Natural killer cell (primary cell): ENCODE measurements at places on chromosomes 12 and 14.
A peak's percentile ranks its signal among the peaks of the same experiment; 100 is the strongest.

- H3K4me1 ChIP-seq: peaks cover 6% of the 10 kb centered on the region
- no peak for DNase-seq
- H3K36me3 ChIP-seq: no peaks in the 10 kb centered on the region
These were observed 4.2 kb upstream of the TRHDE start for GRCh38 chr12:72267974-72268373.

GRCh38 chr12:48890657-48891418 lies 25.2 kb upstream of the RND1 start:
- no peak overlapping the region for H3K27ac ChIP-seq
- peak; percentile 70 for DNase-seq
- H3K27me3 ChIP-seq: peaks cover 11% of the 10 kb centered on the region
- H3K4me1 ChIP-seq: peaks cover 9% of the 10 kb centered on the region
- H3K4me3 ChIP-seq: no peak overlapping the region

DNA sequence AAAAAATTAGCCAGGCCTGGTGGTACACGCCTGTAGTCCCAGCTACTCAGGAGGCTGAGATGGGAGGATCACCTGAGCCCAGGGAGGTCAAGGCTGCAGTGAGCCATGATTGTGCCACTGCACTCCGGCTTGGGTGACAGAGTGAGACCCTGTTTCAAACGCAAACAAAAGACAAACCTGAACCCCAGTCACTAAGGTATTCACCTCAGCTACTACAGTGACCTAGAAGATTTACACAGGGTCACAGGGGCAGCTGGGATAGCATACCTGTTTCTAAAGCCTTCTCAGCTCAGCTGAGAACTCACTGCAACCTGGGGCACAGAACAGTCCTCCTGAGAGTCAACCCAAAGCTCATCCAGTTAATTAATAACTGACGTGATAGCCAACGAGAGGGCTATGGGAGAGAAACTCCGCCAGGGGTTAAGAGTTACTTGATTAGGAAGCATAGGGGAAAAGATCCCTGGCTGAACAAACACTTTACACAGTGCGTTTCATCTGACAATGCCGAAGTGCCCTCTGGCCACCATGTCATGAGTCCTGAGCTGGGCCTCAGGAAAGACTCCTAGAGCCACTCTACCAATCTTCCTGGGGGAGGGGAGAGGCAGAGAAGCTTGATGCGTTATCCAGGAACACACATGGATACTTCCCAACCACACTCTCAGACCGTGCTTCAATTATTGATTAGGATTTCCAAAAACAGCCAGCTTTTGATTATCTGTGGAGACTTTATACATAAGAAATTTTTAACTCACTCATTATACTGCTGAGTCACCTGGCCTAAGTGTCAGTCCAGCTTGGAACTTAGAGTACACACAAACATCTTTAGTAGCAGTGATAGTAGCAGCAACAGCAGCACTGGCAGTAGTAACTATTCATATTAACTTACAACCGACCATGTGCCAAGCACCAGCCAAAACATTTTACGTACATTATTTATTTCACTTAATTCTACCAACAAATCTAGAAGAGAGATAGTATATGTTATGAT lies 48.2 kb downstream of the FOXN3 start:
- DNase-seq: no peak
- H3K36me3 ChIP-seq: no peaks in the 10 kb centered on the region
- H3K4me3 ChIP-seq: no peak overlapping the region
- no peaks in the 10 kb centered on the region for H3K27me3 ChIP-seq
- peaks cover 50% of the 10 kb centered on the region for H3K4me1 ChIP-seq
- no peak overlapping the region for H3K27ac ChIP-seq

DNA sequence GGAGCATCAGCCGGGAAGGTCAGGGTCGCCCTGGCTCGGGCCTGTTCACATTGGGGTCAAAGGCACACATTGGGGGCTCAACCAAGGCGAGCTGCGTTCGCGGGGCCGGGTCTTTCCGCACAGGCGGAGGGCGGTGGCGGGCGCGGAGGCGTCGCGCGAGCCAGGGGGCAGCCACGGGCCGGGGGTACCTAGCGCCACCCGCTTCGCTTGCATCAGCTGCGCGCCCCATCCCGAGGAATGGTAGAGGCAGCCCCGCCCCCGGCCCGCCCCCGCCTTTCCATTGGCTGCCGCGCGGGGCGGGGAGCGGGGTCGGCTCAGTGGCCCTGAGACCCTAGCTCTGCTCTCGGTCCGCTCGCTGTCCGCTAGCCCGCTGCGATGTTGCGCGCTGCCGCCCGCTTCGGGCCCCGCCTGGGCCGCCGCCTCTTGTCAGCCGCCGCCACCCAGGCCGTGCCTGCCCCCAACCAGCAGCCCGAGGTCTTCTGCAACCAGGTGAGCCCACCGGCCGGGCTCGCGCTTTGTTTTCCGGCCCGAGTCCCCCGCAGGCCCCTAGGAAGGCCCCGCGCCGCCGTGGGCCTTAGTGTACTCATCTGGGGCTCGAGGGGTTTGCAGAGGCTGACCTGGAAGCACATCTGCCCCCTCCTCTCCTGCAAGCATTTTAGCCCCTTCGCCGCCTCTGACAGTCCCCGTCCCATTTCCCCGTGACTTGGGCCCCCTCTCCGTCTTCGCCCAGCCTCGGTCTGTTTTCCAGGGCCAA lies at the start of gene ALDH2:
ALDH2 (plus strand) TSS at position 326 of the 754 bp plus-strand sequence; CDS start at position 376, 50 bp downstream.
- H3K36me3 ChIP-seq: no peaks in the 10 kb centered on the region
- DNase-seq: peak; percentile 36
- H3K4me3 ChIP-seq: peak within 1 kb of the TSS; percentile 32
- no peak within 1 kb of the TSS for H3K27ac ChIP-seq
- H3K27me3 ChIP-seq: peaks cover 3% of the 10 kb centered on the region

GRCh38 chr12:42763682-42764081 lies 174.1 kb upstream of the PRICKLE1 start:
- H3K27me3 ChIP-seq: no peaks in the 10 kb centered on the region
- DNase-seq: no peak
- H3K4me1 ChIP-seq: no peaks in the 10 kb centered on the region
- H3K4me3 ChIP-seq: no peak overlapping the region
- no peaks in the 10 kb centered on the region for H3K36me3 ChIP-seq

DNA sequence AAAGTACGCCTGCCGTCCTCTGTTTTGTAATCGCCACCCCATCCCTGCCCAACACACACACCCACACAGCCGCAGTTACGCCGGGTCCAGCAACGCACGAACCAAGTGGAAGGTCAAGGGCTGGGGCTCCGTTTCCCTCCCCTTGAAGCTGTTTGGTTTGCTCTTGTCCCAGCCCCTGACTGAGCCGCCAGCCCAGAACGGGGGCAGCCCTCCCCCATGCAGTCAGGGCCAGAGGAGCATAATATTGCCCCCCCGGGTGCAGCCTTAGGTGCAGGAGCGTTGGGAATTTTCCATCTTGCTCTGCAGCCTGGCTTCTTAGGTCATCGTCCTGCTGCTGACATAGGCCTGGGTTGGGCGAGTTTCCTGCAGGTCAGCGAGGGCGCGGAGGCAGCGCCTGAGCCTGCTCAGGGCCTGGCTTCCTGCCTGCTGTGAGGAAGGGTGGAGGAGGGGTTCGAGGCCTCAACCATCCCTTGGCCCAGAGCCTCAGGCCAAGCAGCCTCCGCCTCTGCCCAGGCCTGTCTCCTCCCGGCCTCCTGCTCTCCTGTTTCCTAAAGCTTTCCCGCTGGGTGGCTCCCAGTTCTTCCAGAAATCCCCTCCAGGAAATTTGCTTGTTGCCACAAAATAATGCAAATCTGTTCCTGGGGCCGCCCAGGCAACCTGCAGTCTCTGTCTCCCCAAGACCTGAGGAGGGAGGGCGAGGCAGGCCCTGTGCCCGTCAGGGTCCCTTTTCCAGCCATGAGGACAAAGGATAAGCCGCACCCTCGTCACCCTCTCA lies 44.5 kb downstream of the PSMA6 start:
- no peaks in the 10 kb centered on the region for H3K36me3 ChIP-seq
- H3K27me3 ChIP-seq: no peaks in the 10 kb centered on the region
- H3K4me3 ChIP-seq: no peak overlapping the region
- H3K27ac ChIP-seq: no peak overlapping the region
- H3K4me1 ChIP-seq: peaks cover 73% of the 10 kb centered on the region

GRCh38 chr12:105444653-105445102 lies 114.2 kb downstream of the C12orf75 start:
- no peaks in the 10 kb centered on the region for H3K36me3 ChIP-seq
- DNase-seq: no peak
- H3K4me3 ChIP-seq: no peak overlapping the region
- peaks cover 2% of the 10 kb centered on the region for H3K27me3 ChIP-seq
- no peaks in the 10 kb centered on the region for H3K4me1 ChIP-seq

DNA sequence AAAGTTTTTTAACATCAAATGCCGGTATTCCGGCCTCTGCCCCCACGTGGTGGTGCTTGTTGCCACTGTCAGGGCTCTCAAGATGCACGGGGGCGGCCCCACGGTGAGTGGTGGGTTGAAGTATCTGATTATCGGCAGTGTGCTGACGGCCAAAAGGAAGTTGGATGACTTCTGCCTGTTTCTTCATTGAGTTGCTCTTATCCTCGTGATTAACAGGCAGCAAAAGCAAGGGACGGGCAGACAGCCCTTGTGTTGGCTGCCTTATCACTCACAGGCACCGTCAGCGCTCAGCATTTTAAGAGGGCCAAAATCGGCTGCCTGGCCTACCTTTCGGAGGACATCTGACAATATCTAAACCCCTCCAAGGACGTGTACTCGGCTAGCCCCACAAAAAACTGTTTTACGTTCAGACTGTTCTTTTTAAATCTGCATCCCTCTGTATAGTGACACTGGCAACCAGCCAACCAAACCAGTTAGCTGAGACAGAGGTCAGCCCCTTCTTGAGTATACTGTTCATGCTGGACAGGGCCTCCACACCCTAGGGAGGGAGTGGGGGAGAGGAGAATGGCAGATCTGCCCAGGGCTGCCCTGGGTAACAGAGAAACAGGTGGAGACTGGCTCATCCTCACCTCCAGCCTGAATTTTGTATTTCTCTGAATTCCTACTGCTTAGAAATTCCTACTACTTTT lies 22.9 kb upstream of the AKAP5 start:
- DNase-seq: no peak
- H3K36me3 ChIP-seq: peaks cover 7% of the 10 kb centered on the region
- H3K27me3 ChIP-seq: no peaks in the 10 kb centered on the region
- peaks cover 44% of the 10 kb centered on the region for H3K4me1 ChIP-seq

DNA sequence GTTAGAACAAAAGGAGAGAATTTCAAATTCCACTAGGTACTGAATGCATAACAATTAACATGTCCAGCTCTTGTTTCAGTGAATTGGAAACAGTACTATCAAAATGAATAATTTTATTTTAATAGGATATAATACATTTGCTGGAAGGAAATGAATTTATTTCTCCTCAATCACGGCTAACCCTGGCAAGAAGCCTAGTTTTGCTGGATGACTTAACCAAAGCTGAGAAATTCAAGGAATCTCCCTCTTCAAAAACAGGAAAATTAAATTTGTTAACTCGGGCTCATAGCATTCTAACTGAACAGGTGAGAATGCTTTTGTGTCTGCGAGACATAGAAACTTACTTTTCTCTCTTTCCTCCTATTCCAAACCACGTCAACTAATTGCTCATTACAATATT lies 163.5 kb upstream of the NEDD1 start:
- H3K36me3 ChIP-seq: no peaks in the 10 kb centered on the region
- H3K4me1 ChIP-seq: no peaks in the 10 kb centered on the region
- no peaks in the 10 kb centered on the region for H3K27me3 ChIP-seq
- no peak for DNase-seq
- H3K4me3 ChIP-seq: no peak overlapping the region

DNA sequence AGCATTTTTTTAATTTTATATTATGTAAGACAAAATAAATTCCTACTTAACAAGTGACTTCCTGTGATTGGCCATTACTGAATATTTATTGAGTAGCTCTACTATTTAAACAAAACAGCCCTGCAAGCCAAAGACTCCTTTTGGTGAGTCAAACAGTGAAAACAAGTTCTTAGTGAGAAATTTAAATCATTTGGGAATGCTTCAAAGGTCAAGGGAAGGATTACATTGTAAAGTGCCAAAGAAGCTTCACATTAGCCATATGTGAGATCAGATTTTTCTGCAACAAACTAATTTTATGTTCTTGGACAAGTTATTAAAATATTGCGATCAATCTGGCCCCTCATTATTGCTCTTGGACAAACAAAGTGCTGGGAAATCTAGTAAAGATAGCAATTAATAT lies 795.4 kb upstream of the MGAT4C start:
- DNase-seq: no peak
- H3K36me3 ChIP-seq: no peaks in the 10 kb centered on the region
- no peak overlapping the region for H3K27ac ChIP-seq
- no peaks in the 10 kb centered on the region for H3K4me1 ChIP-seq
- no peak overlapping the region for H3K4me3 ChIP-seq

- no peak overlapping the region for H3K27ac ChIP-seq
- H3K4me1 ChIP-seq: no peaks in the 10 kb centered on the region
- no peak overlapping the region for H3K4me3 ChIP-seq
- no peaks in the 10 kb centered on the region for H3K36me3 ChIP-seq
- no peaks in the 10 kb centered on the region for H3K27me3 ChIP-seq
These were observed 446.6 kb downstream of the RPS29 start for GRCh38 chr14:49139593-49139992.

GRCh38 chr12:54292083-54292930 lies 8.5 kb downstream of the NFE2 start:
- no peak overlapping the region for H3K27ac ChIP-seq
- no peak overlapping the region for H3K4me3 ChIP-seq
- peaks cover 10% of the 10 kb centered on the region for H3K4me1 ChIP-seq
- DNase-seq: no peak

- H3K4me1 ChIP-seq: no peaks in the 10 kb centered on the region
- no peak overlapping the region for H3K4me3 ChIP-seq
- H3K27me3 ChIP-seq: no peaks in the 10 kb centered on the region
- DNase-seq: no peak
These were observed 86.5 kb downstream of the PPM1H start for GRCh38 chr12:62848418-62848817.

DNA sequence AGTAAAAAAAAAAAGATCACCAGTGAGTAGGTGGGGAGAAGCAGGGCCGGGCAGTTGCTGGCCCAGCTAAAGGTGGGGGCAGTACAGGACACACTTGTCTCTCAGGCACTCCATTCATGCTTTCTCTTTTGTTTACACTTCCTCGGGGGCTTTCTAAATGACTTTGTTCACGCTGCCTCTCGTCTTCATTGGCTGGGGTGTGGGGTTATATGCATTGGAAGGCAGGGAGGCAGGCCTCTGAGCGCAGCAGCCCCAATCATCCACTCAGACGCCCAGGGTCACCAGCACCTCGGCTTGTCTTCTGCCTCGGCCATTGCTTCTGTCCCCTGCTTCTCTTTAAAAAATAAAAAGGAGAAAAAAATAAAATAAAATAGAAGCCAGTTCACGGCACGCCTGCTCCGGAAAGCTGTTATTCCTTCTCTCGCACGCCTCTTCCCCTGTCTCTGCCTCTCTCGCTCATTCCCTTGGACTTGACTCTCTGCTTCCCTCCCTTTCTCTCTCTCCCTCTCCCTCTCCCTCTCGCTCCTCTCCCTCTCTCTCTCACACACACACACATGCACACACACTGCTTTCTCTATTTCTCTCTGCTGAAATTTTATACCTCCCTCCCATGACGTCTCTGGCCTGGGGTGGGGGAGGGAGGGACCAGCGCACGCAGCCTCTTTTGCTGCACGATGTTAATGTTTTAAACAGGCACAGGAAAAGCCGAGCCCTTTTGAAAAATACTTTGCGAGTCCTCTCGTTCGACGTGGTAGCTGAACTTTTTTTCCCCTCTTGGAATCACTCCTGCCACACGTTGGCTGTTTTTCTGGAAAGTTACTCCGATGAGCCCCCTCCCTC lies at the start of gene TGFB3:
TGFB3 (minus strand) TSS at position 570 of the 840 bp plus-strand sequence. CDS start 1,102 bp downstream, outside the sequence.
- no peaks in the 10 kb centered on the region for H3K27me3 ChIP-seq
- H3K27ac ChIP-seq: peak within 1 kb of the TSS; percentile 76
- H3K4me3 ChIP-seq: peak within 1 kb of the TSS; percentile 57
- no peaks in the 10 kb centered on the region for H3K36me3 ChIP-seq
- peak; percentile 50 for DNase-seq
- peaks cover 45% of the 10 kb centered on the region for H3K4me1 ChIP-seq

GRCh38 chr12:29655861-29656260 lies 127.9 kb downstream of the TMTC1 start:
- no peak overlapping the region for H3K27ac ChIP-seq
- no peak for DNase-seq
- no peaks in the 10 kb centered on the region for H3K36me3 ChIP-seq
- no peaks in the 10 kb centered on the region for H3K27me3 ChIP-seq
- no peak overlapping the region for H3K4me3 ChIP-seq
